Esophagus mucosa (tissue), 1 donor: ENCODE measurements at places on chromosomes 4 and X.

- no peak for ATAC-seq
Observed at GRCh38 chrX:125137521-125137920, 182.2 kb upstream of the TEX13C start.

DNA sequence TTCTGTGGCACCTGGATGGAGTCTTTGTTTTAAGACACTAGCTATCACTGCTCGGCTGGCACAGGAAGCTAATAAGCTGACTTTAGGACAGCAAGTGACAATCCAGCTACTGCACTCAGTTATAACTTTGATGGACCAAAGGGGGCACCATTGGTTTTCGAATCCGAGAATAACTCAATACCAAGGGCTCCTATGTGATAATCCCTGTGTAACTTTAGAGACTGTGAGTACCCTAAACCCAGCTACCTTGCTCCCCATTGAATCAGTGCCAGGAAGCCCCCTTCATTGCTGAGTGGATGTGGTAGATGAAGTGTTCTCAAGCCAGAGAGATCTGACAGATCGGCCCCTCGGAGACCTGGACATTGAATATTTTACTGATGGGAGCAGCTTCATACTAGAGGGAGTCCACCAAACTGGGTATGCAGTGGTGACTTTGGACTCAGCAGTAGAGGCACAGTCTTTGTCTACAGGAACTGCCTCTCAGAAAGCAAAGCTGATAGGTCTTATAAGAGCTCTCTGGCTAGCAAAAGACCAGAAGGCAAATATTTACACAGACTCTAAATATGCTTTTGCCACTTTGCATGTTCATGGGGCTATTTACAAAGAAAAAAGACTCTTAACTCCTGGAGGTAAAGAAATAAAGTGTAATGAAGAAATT, 35.5 kb upstream of the UGT2B7 start:
- no peak for ATAC-seq

- ATAC-seq, result no peak
Observed at GRCh38 chr4:182250446-182250845, 7.2 kb downstream of the TENM3 start.

DNA sequence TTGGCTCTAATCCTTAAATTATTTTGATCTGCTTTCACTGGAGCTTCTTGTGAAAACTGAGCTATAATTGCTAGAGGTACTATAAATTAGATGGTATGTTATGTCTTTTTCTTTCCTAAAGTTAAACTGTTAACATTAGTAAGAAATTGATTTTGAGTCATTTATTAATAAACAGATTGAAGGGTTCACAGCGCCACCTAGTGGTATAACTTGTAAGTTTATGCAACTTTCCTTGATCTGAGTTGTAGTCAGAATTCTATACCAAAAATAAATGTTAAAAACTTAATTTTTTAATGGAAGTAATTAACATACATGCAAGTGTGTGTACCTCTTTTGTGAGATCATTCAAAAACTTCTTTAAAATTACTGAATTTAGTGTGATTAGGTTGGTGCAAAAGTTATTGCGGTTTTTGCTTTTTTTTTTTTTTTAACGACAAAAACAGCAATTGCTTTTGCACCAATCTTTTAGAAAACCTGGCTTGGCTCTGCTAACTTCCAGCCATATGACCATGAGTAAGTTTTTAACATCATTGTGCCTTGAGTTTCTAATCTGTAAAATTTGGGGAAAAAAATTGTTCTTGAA, 151.5 kb downstream of the CENPC start:
- no peak for ATAC-seq

- no peak for ATAC-seq
Observed at GRCh38 chr4:136056748-136057147, 1475.5 kb downstream of the PCDH18 start.

DNA sequence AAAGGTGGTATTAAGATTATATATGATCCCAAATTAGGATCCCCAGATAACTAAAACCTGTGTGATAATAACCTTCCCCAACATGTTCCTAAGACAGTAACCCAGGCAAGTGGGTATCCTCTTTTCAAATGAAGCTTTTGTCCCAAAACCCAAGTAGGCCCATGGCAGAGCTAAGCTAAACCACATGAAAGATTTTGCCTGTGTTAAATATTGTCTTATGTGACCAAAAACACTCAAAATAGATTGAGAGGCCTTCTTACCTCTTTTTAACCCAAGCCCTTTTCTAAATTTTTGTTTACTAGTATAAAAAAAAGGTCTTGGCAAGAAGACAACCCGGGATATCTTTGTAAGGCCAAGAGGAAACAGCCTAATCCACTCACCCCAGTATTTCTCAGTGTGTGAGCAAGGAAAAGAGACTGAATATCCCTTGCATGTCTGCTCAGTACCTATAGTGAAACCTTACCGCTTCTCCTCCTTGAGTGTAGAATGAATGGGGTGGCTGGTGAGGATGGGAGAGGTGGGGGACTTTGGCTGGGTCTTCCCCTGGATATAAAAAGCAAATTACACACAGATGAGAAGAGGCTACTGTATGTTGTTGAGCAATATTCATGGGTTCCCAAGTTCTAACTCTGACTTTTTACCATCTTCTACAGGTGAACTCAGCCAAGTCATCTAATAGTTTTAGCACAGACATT, 188.8 kb upstream of the BMP3 start:
- no peak for ATAC-seq

DNA sequence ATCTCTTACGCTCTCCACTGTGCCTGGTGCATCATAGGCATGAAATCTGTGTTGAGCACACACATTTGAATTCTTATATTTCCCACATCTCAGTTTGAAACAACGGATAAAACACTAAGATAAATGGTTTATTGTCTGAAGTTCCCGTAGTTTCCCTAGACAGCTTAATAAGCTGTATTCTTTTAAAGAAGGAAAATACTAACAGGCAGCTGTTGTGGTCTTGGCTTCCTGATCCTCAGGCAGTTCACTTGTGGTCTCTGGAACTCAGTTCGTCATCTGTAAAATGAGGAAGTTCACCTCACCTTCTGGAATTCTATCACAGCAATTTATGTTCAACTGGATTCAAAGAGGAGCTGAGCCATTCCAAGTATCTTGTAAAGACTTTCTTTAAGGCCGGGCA, 1805.6 kb upstream of the TENM3 start:
- no peak for ATAC-seq

DNA sequence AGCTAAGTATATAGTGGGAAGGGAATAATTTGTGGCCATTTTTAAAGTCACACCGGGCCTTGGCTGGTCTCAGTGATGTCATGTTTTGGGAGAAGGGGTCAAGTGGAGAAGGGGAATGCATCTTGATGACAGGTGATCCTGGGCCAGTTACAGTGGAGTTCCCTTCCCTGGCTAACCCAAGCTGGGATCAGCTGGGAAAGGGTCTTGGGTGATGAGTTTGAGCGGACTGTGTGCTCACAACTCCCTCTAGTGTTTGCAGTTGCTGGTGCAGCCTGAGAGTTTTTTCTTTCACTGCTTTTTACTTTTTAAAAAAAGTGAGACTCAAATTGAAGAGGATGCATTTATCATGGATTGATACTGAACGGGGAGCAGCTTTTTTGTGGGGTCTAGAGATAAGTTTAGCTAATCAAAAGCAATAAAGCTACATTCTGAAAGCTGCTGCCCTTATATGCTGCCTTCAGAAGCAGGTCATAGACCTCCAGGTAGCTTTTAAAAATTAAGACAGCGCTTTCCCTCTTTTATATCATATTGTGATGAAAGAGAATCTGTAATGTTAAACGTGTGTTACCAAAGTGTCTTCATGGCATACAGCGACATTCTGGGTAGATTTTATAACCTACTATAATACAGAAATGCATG, 164.7 kb downstream of the DCLK2 start:
- no peak for ATAC-seq

- ATAC-seq, result no peak
Observed at GRCh38 chr4:8380511-8381415, 59.8 kb downstream of the ACOX3 start.

GRCh38 chr4:183195534-183195933, 96.5 kb downstream of the WWC2 start:
- no peak for ATAC-seq

DNA sequence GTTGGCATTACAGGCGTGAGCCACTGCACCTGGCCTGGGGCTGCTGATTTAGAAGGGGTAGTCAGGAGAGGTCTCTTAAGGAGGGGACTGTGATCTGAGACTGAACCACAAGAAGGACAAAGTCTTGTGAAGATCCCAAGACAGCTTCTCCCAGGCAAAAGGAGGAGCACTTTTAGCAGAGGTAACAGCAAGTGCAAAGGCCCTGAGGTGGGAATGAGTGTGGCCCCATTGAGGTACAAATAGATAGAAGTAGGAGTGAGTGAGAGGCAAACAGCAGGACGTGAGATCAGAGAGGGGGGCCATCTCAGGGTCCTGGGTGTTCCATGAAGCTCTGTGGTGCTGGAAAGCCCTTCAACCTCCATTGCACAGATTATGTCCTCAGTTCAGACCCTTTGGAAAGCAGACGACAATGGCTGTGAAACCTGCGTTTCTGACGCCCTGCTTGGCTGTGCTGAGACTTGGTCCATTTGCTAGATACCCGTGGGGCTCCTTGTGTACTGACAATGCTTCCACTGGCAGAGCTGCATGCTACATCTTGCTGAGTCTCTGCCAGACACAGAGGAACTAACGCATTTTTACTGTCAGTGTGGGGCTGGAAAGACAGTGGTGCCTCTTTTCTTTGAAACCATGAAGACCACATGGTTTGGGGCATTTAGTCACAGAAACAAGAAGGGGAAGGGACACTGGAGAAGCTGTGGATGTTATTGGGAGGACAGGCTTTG, 1.3 kb upstream of the CCKAR start:
- no peak for ATAC-seq

DNA sequence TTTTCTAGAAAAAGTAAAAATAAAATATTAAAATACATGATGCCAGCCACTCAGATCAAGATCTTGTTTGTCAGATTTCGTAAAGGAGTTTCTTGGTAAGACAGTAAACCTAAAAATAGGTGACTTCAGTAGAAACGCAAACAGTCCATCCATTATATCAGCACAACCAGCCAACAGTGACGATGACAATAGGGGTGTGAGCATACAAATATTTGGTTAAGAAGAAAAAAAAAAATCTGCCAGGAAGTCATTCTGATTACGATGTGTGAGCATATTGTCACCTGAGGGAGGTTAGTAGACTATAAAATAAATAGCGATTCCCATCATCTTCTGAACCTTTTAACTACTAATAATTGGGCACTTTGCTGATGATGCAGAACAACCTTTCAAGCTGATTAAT, 37.6 kb downstream of the SLC7A11 start:
- ATAC-seq, result no peak

GRCh38 chr4:41359836-41360213, 103.1 kb downstream of the UCHL1 start:
- ATAC-seq, result no peak

GRCh38 chr4:175376287-175376977, 435.6 kb downstream of the GPM6A start:
- no peak for ATAC-seq

DNA sequence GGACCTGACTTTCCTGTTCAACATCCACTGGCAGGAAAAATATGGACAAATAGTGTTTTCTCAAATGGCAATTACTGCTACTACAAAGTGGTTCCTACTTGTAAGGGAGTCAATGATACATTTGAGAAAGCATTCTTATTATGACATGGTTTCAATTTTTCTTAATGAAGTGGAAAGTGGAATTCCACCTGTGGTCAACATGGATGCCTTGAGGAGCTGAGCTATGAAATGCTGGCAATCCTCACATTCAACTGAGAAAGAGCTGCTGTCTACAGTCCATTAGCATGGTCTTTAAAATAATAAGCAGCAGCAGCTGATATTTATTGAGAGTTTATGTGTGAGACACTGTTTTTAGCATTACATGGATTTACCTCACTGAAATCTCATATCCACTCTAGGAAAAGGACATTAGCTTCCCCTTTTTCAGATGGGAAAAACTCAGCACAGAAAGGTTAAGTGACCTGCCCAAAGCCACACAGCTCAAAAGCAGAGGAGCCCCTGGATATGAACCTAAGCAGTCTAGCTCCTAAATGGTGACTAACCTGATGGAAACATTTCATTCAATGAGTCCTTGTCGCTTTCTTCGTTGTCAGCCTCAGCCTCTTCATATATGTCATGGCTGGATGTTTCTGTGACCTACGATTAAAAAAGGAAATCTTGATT, 29.2 kb downstream of the MAP7D3 start:
- no peak for ATAC-seq

DNA sequence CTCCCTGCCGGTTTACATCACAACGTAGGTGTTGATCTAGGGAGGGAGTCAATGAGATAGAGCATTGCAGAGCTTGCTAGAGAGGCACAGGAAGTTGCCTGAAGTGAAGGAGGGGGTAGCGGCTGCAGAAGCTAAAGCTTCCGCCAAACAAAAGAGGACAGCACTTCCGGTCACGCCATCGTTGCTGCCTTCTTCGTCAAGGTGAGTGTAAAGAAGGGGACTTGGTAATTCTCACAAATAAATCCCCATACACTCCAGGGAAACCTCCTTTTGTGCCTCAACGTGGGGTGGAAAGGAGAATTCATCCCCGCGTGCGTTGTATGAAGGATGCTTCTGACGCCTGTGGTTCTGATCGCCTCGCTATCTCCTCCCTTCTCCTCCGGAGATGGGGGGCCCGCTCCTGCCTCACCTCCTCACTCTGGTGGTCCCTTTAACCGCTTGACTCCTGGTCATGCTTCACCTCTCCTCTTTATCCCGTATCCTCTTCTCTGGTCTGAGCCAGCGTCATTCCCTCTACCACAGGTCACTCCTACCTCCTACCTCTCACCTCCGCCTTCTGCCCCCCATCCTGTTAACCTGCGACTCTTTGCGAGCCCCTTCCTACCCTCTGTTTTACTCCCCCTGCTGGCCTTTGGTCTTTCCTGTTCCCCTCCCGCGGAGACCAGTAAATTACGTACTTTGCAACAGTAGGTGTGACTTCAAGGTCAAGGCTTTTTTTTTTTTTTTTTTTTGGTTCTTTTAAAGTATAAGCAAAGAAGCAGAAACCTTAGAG, 59.9 kb downstream of the GSPT2 start:
- ATAC-seq, result peak; percentile 48

- ATAC-seq, result no peak
Observed at GRCh38 chr4:22962295-22962694, 269.6 kb downstream of the GBA3 start.

DNA sequence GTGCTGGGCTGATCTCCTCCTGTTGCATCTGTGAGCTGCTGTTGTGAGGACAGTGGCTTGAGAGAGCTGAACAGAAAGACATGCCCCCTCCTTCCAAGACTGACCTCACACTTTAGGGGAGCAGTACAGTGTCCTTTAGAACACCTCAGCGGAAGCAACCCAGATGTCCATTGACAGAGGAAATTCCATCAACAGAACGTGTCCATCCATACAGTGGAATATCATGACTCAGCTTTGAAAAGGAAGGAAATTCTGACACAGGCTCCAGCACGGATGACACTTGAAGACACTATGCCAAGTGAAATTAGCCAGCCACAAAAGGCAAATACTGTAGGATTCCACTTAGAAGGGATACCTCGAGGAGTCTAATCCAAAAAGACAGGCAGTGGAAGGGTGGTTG, 103.5 kb downstream of the GPR143 start:
- no peak for ATAC-seq

GRCh38 chr4:55008166-55009056, 117.0 kb downstream of the KDR start:
- peak; percentile 29 for ATAC-seq

GRCh38 chrX:40202456-40202855, 104.7 kb upstream of the BCOR start:
- ATAC-seq, result no peak
